AG08396 (cell line): ENCODE measurements at places on chromosomes 5 and 9.
A peak's percentile ranks its signal among the peaks of the same experiment; 100 is the strongest.

DNA sequence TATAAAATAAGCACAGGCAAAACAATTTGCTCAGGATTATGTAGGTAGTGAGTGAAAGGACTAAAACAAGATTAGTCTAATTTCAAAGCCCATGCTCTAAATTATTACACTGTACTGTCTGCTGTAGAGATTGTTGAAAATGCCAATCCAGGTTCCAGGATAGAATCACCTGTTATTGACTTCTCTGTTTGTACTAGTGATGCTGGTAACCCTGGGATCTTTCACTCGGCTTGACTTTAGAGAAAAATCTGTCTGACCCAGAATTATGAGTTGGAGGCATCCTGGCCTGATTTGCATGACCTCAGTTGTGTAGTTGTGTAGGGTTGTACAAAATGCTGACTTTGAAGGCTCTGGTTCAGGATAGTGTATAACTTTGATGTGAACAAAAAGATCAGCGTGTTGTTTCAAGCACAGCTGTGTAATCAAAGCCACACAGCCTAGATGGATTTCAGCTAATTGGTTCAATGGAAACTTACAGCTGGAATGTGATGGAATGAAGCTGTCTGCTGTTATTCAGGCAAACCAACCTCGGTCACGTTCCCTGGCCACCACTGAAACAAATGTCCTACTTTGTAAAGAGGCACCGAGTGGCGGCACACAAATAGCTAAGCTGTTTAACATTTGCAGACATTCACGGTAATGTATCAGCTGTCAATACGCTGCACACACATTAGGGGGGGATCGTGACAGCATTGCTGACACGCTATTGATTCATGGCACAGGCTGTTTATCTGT lies 340.3 kb downstream of the KCTD16 start:
- DNase-seq, result no peak

GRCh38 chr5:148899993-148900392 lies 73.6 kb downstream of the ADRB2 start:
- no peak for DNase-seq

DNA sequence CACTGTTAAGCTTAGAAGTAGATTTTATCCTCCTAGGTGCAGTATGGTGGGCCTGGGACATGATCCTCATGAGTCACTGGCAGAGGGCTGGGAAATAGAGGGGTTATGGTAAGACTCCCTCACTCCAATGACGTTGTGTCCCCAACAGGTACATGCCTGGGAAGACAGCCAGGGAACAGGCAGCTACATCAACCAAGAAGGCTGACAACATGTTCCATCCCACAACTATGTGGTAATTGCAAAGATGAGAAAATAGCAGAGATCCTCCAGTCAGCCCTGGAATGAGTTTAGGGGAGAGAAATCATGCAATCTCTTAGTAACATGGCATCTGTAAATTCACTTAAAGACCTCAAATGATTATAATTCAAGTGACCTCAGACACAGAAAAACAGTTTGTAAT lies 114.4 kb upstream of the LIFR start:
- DNase-seq, result no peak

DNA sequence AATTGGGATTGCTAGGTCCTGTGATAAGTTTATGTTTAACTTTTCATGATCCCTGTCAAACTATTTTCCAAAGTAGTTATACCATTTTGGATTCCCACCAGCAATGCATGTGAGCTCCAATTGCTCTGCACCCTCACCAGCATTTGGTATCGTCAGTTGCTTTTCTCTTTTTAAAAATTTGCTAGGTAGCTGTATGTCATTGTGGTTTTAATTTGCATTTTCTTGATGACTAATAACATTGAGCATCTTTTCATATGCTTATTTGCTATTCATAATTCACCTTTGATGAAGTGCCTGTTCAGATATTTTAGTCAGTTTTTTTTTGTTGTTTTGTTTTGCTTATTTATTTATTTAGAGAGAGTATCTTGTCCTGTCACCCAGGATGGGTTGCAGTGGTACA lies 12.5 kb downstream of the TAF1L start:
- no peak for DNase-seq

DNA sequence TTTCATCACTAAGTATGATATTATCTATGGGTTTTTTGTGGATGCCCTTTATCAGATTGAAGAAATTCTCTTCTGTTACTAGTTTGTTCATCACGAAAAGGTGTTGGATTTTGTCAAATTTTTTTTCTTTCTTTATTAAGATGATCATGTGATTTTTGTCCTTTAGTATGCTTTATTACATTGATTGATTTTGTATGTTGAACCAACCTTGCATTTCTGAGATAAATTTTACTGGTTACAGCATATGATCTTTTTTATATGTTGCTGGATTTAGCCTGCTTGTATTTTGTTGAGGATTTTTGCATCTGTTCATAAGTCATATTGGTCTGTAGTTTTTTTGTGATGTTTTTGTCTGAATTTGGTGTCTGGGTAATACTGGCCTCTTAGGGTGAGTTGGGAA lies 42.8 kb downstream of the RAD23B start:
- no peak for DNase-seq

DNA sequence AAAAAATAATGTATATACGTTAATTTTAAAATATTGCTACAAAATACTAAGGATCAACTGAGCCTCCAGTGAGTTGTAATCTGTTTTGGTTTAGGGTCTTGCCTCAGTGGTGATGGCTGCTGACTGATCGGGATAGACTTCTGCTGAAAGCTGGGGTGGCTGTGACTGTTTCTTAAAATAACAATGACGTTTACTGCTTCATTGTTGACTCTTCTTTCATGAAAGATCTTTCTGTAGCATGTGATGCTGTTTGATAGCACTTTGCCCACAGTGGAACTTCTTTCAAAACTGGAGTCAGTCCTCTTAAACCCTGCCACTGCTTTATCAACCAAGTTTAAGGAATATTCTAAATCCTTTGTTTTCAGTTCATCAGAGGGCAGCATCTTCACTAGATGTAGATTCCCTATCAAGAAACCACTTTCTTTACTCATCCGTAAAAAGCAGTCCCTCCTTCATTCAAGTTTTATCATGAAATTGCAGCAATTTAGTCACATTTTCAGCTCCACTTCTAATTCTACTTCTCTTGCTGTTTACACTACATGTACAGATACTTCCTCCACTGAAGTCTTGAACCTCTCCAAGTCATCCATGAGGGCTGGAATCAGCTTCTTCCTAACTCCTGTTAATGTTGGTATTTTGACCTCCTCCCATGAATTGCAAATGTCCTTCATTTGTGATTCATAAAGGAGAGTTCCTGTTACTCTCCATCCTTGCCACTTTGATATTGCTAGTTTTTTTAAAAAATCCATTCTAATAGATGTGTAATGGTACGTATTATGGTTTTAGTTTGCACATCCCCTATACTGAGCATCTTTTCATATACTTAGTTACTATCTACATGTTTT lies 41.5 kb upstream of the PTPDC1 start:
- DNase-seq, result no peak

GRCh38 chr5:142863856-142864255 lies 93.7 kb downstream of the ARHGAP26 start:
- DNase-seq, result no peak

- no peak for DNase-seq
Measured at GRCh38 chr5:59143926-59144333, 561.1 kb downstream of the RAB3C start.

DNA sequence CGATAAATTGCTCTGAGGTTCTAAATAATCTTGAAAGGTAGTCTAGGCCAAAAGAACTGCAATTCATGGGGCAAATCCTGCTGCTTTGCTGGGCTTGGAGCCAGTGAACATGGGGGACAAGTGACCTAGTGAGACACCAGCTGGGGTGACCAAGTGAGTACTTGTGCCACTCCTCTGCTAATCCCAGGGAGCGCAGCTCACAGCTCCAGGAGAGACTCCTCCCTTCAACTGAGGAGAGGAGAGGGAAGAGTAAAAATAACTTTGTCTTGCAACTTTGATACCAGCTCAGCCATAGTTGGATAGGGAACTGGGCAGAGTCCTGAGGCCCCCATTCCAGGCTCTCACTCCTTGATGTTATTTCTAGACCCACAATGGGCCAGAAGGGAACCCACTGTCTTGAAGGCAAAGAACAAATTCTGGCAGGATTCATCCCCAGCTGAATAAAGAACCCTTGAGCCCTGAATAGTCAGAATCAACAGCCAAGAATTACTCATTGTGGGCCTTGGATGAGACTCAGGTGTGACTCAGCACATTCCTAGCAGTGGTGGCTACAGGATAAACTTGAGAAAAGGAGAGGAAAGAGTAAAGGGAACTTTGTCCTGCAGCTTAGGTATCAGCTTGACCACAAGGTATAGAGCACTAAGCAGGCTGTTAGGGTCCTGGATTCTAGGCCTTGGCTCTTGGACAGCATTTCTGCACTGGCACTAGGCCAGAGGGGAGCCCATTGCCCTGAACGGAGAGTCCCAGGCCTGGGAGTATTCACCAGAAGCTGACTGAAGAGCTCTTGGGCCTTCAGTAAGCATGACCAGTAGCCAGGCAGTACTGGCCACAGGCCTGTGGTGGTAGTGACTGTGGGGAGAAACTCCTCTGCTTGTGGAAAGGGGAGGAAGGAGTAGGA lies 288.3 kb upstream of the CDH18 start:
- DNase-seq, result peak; percentile 4

- DNase-seq, result no peak
Measured at GRCh38 chr5:45225571-45226031, 416.9 kb downstream of the MRPS30 start.

DNA sequence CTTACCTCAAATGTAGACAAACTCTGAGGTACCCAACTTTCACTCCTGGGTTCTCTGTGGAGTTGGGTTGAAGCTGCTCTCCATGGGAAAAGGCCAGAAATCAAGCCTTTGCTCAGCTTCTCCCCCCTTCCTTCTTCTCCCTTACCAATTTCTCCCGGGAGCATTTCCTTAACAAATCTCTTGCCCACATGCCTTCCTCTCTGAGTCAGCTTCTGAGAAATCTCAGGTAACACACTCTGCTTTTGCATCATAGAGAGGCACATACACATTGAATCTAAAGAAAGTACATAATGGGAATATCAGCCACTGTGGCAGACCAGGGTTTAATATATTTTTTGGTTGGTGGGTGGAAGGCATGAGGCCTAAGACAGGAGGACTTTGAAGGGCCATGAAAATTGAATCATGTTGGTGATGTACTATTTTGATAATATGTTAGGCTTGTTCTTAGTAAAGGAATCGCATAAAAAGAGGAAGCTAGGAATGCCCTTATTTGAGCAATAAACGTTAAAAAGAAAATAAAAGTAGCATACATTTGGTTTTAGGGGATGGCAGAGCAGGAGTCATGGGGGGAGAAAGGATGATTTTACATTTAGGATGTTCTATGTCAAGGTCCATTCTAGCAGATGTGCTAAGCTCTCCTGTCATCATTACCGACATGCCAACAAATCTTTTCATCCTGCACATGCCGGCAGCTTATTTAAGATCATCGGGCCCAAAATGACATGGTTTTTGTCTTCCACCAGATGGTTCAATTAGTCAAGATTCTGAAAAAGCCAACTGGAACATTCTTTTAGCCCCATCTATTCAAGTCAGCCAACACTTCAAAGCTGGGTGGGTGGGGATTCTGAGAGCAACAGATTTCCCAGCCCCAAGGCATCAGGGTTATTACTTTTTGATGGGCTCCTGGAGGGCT lies 199.5 kb upstream of the CLINT1 start:
- no peak for DNase-seq

DNA sequence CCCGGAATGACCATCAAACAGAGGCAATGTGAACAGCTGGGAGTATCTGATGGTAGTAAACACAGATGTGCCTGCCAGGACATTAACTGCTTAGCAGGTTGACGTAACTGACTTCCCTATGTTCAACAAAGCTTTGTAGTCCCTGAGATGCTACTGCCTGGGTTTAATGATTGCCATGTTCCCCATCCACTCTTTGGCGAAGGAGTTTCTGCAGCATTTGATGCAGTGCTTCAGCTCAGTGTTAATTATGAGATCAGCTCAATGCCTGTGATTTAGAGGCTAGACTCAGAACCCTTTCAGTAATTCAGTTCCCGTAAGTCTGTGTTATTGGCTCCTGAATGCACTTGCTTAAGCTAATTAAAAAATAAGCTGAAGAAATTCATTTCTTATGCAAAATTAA lies 547.3 kb upstream of the ZNF608 start:
- no peak for DNase-seq

DNA sequence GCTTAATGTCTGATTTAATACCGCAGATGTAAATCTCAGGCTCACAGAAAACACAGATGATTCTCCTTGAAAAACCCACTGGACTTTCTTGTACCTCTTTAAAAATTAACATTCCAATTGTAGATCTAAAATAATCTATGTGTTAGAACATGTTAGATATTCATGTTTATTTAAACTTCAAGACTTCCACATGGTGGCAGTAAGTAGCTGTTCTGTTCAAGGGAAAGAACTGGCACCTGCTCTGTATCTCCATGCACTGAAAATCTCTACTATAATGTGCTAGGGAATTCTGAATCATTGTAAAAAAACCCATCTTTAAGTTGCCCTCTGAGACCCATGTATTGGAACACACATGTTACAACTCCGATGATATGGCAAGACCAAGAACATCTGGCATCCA lies 366.9 kb downstream of the DMRTA1 start:
- DNase-seq, result peak; percentile 7

DNA sequence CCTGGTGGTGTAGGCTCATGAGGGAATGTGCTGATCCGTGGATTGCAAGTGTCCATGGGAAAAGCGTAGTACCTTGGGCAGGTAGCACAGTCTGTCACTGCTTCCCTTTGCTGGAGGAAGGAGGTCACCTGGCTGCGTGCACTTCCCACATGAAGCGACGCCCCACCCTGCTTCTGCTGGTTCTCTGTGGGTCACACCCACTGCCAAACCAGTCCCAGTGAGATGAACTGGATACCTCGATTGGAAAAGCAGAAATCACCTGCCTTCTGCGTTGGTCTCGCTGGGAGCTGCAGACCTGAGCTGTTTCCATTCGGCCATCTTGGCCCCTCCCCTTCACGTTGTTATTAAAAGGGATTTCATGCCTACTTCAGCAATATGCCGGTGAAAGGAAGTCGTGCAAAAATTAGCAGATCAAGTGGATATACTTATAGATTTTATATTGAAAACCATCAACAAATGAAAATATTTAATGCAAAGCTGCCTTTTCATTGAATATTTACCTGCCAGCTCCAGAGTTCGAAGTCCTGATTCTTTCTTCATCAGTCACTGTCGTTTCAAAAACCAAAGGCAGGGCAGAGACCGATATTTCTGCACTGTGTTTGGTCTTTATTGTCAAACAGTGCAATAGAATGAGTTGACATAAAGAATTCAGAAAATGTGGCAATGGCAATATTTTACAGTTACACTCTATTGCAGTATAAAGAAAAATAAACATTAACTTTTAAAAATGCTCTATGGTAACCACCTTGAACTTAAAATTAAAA lies 123.2 kb downstream of the JAKMIP2 start:
- no peak for DNase-seq

DNA sequence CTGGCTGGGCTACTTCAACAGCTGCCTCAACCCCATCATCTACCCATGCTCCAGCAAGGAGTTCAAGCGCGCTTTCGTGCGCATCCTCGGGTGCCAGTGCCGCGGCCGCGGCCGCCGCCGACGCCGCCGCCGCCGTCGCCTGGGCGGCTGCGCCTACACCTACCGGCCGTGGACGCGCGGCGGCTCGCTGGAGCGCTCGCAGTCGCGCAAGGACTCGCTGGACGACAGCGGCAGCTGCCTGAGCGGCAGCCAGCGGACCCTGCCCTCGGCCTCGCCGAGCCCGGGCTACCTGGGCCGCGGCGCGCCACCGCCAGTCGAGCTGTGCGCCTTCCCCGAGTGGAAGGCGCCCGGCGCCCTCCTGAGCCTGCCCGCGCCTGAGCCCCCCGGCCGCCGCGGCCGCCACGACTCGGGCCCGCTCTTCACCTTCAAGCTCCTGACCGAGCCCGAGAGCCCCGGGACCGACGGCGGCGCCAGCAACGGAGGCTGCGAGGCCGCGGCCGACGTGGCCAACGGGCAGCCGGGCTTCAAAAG lies 36.9 kb upstream of the TTC1 start:
- no peak for DNase-seq

GRCh38 chr9:38149647-38150046 lies 80.6 kb upstream of the SHB start:
- DNase-seq, result no peak
